NCI-H510A (cell line): ENCODE measurements at places on chromosomes 3 and 15.

DNA sequence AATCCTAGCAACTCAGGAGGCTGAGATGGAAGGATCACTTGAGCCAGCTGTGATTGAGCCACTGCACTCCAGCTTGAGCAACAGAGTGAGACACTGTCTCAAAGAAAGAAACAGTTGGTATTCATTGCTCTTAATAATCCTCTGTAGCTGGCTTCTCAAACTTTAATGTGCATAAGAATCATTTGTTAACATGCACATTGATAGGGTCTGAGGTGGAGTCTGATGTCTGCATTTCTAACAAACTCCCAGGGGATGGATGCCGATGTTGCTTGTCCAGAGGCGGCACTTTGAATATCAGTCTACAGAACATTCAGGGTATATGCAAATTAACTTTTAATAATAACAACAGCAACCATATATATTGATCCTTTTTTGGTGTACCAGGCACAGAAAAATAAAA lies 39.9 kb downstream of the NKIRAS1 start:
- DNase-seq, result no peak

DNA sequence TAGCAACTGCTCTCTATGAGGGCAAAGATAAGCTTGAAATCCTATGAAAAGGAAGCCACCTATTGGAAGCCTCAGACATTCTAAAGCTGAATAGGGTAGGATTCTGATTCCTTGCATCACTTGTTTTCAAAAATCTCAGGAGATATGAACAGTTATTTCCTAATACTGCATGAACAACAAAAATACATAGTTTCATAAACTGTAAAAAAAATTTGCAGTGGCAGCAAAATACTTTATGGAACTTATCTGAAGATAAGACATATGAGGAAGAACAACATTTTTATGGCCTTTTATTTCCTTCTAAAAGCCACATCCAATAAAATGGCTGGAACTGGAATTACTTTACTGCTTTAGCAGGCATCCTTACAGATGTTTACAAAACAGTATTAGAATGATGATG lies 29.9 kb downstream of the AP3S2 start:
- no peak for DNase-seq

DNA sequence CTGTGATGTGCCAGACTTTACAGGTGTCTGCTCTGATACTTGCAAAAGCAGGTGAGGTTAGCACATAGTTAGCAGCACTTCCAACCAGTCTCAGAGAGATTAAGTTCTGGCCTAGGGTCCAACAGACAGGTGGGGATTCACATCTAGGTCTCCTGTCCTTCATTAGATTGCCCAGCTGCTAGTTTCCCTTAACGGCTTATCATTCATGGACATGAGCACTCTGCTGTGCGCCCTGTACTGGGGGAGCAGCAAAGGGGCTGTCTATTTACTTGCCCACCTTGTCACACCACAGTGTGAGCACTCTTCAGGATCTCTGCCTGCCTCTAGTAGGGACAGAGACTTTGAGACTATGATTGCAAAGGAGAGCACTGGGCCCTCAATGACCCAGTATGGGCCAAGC lies 8.7 kb downstream of the SPSB4 start:
- no peak for DNase-seq

- no peak for DNase-seq
Observed at GRCh38 chr3:45536316-45536715, 58.2 kb upstream of the LIMD1 start.

GRCh38 chr3:102761766-102762165 lies 327.0 kb downstream of the ZPLD1 start:
- DNase-seq, result no peak

GRCh38 chr3:40780291-40780924 lies 255.6 kb downstream of the ZNF621 start:
- DNase-seq, result peak; percentile 12

DNA sequence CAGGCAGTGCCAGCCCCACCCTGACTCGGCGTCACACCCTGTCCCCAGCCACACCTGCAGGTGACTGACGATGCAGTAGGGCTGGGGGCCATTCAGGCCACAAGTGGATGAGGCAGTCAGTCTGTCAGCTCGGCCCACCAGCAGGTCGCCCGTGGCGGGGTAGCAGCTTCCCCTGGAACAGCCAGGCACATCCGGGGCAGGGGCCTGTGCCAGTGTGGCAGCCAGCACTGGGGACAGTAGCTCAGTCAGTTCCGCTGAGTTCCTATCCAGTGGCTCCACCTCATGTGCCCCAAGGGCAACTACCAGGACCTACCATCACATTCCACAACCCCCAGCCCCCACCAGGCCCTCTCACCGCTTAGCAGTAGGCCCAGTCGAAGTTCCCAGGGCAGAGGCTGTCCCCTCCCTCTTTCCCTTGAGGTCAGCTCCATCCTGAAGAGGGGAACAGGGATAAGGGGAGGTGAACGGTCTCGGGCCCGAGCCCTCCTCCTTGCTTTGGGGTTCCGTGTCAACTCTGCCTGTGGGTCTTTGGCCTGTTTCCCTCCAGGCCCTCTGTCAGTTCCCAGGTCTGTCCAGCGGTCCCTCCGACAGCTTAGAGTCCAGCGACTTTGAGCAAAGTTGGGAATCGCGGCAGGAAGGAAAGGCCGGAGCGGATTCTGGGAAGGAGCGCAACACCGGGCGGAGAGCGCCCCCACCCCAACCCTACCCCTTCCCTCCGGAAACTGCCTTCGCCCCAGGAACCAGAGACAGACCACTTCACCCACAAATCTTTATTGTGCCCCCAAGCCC lies at the start of gene LAMB2:
TSS of gene LAMB2 (minus strand) at position 614 of the 789 bp plus-strand sequence. CDS start at position 431, 183 bp downstream.
- peak; percentile 4 for DNase-seq

GRCh38 chr3:129888771-129889170 lies 4.7 kb downstream of the TMCC1 start:
- no peak for DNase-seq

DNA sequence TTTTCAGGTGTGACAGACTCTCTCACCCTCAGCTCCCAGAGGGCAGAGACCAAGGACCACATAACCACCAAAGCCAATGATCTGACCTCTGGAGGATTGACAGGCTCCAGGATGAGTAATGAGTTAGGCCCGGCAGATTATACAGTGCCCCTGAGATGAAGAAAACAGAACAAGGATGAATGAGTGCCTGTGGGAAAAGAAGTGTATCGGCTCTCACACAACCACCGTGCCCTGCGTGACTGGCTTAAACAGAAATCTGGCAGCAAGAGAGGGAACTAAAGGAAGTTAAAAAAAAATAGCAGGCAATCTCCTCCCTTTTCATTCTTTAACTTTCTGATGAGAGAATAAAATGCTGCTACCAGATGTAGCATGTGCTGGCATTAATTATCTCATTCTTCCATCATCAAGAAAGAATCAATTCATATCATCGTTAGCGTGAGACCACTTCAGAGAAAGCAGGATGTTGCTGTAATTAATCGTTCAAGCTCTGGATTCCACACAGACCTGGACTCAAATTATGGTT lies 227.5 kb upstream of the COL8A1 start:
- DNase-seq, result no peak

DNA sequence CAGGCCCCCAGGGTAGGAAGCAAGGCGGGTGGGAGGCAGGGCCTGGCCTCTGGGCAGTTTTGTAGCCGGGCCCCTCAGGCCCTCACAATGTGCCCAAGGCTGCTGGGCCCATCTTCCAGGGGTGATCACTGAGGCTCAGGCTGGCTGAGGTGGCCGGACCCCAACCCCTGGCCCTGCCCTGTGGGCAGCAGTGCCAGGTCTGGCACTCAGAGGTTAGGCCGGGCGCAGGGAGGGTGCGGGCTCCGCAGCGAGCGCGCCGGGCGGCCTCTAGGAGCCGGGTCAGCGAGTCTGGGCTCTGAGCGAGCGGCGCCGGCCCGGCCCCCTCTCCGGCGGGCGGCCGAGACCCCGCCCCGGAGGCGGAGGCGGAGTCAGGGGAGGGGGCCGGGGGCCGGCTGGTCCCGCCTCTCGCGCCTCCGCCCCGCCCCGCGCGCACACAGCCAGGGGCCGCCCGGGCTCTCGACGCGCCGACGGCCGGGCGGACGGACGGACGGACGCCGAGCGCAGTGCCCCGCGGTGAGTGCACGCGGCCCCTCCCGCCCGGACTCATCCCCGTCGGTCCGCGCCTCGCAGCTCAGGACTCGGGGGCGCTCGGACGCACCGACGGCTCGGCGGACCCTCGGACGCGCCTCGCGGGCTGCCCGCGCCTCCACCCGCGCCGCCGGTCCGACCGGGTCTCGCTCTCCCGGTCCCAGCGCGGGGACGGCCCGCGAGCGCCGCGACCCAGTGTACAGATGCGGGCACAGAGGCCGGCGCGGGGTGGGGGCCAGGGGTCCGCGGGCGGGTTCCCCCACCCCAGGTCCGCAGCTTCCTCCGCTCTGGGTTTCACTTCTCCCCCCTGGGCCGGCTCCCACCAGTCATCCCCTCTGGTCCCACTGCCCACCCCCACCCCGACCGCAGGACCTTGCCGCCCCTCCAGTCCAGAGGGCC lies at the start of gene FBLN2:
TSS of gene FBLN2 (plus strand) at position 430 of the 927 bp plus-strand sequence. CDS start 21,231 bp downstream, outside the sequence.
- peak; percentile 30 for DNase-seq

- DNase-seq, result no peak
Observed at GRCh38 chr3:59450946-59451763, 401.3 kb upstream of the CFAP20DC start.

DNA sequence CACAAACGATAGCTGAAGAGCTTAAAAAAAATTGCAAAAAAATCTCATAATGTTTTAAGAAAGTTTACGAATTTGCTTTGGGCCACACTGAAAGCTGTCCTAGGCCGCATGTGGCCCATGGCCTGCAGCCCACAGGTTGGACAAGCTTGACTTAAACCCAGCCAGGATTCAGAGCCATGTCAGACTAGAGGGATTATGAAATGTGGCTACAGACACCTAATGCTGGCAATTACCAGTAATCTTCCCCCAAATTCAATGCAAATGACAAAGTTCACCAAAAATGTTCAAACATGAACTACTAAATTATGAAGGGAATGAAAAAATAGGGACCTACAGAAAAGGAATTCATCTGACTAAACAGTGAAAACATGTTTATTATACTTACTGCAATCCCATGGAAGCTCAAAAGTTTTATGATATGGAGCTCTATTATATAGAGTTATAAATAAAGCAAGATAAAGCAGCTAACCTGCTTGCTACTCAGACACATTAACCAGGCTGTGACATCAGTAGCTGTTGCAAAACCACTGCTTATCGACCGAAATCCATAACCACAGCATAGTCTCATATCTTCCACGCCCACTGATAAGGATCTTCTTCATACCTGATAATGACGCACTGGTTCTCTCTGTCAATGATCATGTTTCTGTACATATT lies 49.2 kb downstream of the LDHAL6B start:
- DNase-seq, result no peak

GRCh38 chr3:18049096-18049495 lies 306.7 kb upstream of the TBC1D5 start:
- DNase-seq, result no peak

GRCh38 chr3:67357610-67358458 lies 296.6 kb downstream of the SUCLG2 start:
- DNase-seq, result no peak

GRCh38 chr3:155748611-155749365 lies 3.9 kb upstream of the PLCH1 start:
- DNase-seq, result no peak

- no peak for DNase-seq
Observed at GRCh38 chr3:188123170-188123905, 30.6 kb upstream of the LPP start.

DNA sequence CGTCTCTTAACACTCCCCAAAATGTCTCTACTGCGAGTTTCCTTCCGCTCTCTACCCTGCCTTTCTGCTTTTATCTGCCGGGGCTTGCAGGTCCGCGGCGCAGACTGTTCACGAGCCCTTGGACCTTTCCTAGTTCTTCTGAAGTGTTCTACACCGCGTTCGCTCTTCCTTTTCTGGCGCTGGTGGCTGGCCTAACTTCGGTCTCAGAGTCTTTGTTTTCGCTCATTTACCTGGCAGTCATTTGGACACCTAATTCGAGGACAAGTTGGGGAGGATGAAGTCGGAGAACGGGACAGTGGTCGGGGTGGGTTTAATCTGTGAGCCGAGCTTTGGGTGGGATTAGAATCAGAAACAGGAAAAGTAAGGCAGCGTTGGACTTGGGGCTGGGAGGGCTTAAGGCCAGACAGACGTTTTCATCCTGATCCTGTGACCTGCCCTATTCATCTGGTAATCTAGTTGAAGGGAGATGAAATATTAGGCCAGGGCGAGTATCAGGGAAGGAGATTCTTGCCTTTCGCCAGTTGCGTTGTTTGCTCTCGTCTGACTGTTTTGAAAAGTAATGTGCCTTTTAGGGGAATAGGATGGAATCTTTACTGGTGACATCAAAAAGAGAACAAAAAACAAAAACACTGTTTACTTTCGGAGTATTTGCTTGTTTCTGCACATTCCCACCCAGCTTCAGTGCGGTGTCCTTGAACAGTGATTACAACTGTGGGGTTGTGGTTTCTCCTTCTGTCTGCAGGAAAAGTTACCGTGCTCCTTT lies 1.8 kb downstream of the DIPK2A start:
- peak; percentile 20 for DNase-seq

GRCh38 chr3:105626739-105627138 lies 242.1 kb downstream of the CBLB start:
- no peak for DNase-seq

GRCh38 chr3:170055209-170055608 lies 17.4 kb downstream of the GPR160 start:
- DNase-seq, result no peak

DNA sequence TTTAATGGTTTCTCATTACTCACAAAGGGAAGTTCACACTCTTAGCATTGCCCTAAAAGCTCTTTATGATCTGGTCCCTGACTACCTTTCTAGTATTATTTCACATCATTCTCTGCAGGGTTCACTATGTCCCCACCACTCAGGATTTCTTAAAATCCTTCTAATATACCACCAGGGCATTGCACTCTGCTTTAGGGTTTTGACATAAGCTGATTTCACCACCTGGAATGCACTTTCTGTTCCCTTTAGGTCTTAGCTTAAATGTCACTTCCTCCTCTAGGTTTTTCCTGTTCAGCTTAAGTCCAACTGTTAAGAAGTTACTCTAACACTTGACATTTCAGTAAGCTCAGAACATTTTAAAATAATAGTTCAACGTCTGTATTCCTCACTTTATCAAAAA lies 81.7 kb downstream of the HCN4 start:
- no peak for DNase-seq

- DNase-seq, result no peak
Observed at GRCh38 chr15:90234096-90234988, at the start of gene GDPGP1. Gene GDPGP1, plus strand, starts transcription at chr15:90234209. Its CDS starts 6,700 bp downstream, at chr15:90240909.
